ENCODE measurements at places on chromosomes 13 and 19.

DNA sequence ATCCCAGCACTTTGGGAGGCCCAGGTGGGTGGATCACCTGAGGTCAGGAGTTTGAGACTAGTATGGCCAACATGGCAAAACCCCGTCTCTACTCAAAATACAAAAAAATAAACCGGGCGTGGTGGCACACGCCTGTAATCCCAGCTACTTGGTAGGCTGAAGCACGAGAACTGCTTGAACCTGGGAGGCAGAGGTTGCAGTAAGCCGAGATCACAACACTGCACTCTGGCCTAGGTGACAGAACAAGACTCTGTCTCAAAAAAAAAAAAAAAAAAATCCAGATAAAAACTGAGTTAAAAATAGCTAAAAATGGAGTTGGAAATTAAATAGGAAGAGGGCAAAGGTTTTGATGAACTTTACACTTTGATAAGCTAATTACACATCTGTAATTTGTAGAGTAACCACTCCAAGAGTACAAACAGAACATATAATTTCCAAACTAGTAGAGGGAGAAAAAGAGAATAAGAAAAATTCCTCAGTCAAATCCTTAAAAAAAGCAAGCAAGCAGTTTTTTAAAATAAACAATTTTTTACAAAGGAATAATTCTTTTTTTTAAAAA is 10.3 kb downstream of the TGDS start:
- no peak for DNase-seq

GRCh38 chr13:101384929-101385328 is 31.4 kb downstream of the NALCN start:
- no peak for DNase-seq

- no peak for DNase-seq
Measured at GRCh38 chr13:75180805-75181455, 301.0 kb downstream of the TBC1D4 start.

- DNase-seq = no peak
Measured at GRCh38 chr13:73521985-73522524, 463.2 kb downstream of the KLF5 start.

- no peak for DNase-seq
Measured at GRCh38 chr19:19948800-19949199, 48.1 kb downstream of the ZNF93 start.

- DNase-seq = no peak
Measured at GRCh38 chr13:25678398-25678797, 306.6 kb downstream of the ATP8A2 start.

- DNase-seq = no peak
Measured at GRCh38 chr19:15161028-15161984, 39.5 kb downstream of the NOTCH3 start.

DNA sequence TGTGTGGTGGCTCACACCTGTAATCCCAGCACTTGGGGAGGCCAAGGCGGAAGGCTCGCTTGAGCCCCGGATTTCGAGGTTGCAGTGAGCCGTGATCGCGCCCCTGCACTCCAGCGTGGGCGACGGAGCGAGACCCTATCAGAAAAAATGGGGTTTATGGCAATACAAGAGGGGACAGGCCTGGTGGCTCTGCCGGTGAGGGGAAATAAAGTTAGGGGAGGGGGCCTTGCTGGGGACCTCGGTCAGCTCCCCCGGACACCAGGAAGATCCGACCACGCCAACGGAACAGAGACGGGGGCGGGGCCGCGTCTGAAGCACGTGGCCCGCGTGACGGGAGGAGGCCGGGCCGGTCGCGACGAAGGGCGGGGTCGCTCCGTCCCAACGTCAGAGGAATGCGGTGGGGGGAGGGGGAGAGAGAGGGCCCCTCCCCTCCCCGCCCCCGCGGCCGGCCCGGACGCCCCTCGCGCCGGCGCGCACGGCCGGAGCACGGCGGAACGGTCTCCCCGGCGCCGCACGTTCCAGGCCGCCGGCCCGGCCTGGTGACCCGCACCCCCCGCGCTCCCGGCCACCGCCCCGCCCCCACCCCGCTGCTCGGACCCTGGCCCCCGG is 1.9 kb upstream of the HNRNPL start:
- DNase-seq = peak; percentile 80

DNA sequence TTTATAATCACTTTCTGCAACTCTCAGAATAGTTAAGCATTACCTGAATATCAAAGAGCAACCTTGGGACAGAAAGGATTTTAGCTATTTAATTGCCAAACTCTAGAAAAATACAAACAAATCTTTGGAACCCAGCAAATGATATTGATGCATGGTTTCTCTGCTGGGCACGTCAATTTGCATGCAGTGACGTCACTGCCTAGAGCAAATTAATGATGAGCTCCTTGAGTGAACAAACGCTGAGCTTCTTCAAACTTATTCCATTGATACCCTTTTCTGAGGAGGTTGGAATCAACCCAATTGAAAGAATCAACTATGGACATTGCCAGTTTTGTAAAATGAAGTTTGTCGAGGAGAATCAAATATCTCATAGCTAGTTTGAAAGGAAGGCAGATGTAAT is 259.9 kb upstream of the SOX21 start:
- DNase-seq = no peak

- DNase-seq = no peak
Measured at GRCh38 chr13:100106705-100107104, 17.8 kb downstream of the PCCA start.

- no peak for DNase-seq
Measured at GRCh38 chr19:48596679-48597465, 9.7 kb upstream of the SPACA4 start.

GRCh38 chr13:32010136-32010535 is 21.4 kb upstream of the FRY start:
- DNase-seq = no peak

GRCh38 chr19:46698395-46699321 is 18.3 kb downstream of the PRKD2 start:
- no peak for DNase-seq

GRCh38 chr19:366205-366783 is 21.7 kb upstream of the MIER2 start:
- DNase-seq = no peak

DNA sequence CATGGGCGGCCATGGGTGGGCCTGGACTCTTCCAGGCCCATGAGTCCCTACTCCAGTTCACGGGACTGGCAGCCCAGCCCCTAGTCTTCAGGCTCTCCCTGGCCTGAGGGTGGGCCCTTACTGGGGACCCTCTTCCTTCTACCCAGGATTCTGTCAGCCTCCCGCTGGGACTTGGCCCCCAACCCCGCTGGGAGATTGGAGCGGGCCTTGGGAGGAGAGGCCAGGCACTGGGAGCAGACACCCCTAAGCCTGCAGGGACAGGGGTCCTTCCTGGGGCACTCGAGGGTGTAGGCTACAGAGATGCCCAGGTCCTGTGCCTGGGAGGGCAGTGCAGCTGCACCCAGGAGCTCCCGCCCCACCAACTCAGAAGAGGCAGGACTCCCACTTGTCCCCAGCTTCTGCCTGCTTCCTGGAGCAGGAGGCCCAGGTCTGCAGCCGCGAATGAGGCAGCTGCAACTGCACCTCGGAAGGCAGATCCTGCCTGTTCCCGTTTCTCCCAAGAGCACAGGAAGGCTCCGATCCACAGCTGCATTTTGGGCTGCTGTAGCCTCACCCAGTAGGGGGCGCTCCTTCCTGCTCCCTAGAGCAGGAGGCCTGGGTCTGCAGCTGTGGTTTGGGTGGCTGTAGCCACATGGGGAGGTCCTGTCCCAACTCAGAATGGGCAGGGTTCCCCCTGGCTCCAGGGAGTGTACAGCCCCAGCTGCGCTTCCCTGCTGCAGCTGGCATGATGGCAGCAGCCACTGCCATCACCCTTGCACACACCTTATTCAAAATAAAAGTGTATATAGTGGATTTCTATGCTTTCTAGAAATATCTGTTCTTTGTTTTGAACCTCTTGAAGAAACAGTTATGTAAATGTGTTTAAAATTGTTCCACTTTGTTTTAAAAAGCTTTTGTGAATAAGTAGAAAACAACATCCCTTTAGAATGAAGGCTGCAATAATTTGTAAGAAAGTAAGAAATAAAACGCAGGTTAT is 46.8 kb downstream of the TEX26 start:
- DNase-seq = no peak

DNA sequence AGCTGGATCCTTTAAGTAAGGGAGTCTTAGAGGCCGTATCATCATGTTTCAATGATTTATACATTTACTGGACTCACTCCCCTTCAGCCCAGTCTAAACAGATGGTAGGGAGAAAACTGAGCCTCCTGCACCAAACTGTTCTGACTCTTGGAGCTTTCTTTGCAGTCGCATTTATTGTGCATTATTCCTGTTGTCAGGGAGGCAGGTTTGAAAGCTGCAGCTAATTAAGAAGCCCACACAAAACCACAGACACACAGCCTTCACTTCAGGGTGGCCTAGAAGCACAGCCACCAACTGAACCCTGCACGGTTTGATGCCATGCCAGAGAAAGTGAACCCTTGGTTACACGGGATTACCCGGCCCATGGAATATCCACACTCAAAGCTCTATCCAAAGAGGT is 911.0 kb downstream of the UQCRFS1 start:
- no peak for DNase-seq

- DNase-seq = peak; percentile 90
Measured at GRCh38 chr19:44807162-44807561, 1.7 kb upstream of the BCAM start.

GRCh38 chr13:100980171-100980570 is 305.6 kb upstream of the TMTC4 start:
- DNase-seq = no peak

DNA sequence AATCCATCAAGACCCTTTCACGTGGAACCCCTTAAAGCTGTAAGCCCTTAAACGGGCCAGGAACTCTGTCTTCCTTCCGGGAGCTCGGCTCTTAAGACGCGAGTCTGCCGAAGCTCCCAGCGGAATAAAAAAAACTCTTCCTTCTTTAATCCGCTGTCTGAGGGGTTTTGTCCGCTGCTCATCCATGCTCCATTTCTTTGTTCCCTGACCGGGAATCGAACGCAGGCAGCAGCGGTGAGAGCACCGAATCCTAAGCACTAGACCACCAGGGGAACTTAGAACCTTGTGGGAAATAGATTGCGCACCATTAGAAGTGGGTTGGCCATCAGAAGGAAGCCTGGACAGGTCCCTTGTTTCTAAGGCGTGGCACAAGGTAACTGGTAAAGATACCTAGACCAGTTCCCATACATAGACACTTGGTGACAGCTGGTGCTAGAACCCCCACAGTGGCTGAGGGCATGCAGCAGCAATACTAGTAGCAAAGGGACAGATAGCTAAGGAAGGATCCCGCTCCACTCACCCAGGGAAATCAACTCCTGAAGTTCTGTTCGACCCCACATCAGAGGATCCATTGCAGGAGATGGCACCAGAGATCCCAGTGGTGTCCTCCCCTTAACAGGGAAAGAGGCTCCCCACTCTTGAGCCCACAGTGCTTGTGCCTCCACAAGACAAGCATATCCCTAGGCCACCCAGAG is 1.5 kb upstream of the RGCC start:
- no peak for DNase-seq

DNA sequence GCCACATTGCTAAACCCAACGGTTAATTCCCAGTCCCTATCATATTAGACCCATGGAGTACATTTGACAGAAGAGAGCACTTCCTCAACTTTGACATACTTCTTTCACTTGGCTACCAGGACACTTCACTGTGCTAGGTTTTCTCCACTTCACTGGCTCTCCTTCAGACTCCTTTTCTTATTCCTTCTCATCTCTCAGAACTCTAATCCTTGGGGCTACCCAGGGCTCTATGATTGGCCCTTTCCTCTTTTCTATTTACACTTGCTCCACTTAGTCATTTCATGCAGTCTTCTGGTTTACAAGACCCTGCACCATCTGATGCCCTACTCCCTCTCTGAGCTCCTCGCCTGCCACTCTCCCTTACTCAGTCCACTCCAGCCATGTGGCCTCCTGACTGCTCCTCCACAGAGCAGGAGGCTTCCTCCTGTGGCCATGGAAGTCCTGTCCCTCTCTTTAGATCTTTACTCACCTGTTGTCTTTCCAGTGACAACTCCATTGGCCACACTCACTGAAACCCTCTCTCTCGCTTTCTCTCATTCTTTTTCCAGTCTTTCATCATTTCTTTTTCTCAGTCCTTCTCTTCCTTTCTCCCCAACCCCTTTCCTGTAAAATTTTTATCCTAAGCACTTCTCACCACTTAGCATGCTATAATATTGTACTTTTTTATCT is 90.4 kb downstream of the TBC1D4 start:
- DNase-seq = no peak

DNA sequence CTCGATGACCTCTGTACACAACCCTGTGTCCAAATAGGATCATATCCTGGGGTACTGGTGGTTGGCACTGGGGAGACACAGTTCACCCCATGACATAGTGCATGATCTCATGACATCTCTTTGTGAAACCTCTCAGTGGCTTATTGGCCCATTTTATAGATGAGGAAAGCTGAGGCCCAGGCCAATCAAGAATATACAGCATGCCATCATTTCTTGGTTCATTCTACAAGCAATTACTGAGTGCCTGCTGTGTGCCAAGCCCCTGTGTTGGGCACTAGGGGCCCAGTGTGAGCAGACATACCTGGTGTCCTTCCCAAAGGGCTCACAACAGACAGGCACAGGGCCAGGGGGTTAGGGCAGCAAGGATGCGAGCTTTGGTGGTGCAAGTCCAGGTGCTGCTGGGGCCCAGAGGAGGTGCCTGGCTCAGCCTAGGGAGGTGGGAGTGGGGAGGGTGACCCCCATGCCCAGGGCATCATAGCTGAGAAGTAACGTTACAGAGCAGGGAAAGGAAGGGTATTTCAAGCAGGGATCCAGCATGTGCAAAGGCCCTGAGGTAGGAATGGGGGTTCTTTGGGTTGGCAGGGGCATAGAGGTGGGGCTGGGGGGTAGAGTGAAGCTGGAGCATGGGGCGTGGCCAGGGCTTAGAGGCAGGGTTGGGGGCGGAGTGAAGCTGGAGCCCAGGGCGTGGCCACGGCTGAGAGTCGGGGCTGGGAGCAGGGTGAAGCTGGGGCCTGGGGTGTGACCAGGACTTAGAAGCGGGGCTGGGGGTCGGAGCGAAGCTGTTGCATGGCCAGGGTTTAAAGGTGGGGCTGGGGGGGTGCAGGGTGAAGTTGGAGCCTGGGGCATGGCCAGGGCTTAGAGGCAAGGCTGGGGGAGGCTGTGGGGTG is 20.7 kb downstream of the COLGALT1 start:
- DNase-seq = no peak

- no peak for DNase-seq
Measured at GRCh38 chr19:14606627-14607026, 23.7 kb downstream of the CLEC17A start.

GRCh38 chr13:94192431-94192975 is 287.0 kb downstream of the DCT start:
- DNase-seq = no peak

DNA sequence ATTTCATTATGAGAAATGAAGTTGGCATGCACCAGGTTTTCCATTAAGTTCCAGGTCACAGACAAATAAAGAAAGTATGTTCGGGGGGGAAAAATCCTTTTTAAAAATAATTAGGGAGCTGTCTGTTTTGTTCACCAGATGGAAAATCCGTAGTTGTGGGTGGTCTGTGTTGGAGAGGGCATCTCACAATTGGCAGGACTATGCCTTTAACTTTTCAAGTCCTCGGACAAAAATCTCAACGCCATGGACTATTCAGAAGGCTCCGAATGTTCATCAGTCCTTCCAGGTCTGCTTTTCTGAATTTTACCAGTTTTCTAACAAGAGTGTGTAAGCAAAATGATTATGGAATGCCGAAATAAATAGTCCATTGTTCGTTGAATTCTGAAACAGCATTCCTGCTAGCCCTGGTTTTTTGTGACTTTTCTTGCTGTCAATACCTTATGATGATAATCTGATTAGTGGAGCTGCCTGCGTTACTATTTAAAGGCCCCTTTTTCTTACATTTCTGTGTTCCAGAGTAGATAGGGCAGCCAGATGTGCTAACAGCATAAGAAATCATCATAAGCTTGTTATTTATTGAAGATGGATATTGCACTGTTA is 146.9 kb downstream of the TM9SF2 start:
- DNase-seq = no peak

Data from NCI-H510A (cell line).